ENCODE measurements at places on chromosomes 12 and 14.

DNA sequence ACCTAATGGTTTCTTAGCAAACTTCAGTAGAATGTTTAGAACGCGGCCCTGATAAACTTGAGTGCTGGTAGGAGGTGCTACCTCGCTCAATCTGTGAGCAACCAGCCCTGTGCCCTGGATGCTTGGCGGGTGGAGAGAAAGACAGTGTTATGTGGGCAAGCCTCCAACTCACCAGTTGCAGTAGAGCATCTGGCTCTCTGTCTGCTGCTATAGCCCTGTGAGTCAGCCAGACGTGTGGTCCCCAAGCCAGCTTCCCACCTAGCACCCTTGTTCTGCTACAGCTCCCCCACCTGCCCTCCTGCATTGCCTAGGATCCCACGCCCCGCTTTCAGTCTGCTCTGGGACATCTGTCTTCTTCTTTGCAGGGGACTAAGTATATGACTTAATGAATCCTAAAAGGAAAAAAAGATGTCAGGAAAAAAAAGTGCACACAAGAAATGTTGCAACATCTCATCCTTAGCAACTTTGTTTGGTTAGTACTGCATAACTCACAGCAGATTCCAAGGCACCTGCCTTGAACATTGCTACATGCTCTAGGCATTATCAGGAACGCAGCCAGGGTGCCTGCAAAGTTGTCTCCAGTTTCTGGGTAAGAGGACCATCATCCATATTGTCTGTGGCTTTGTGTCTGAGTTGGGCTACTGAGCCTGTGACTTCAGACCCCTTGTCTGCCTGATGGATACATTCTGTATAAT lies 13.6 kb downstream of the SNRNP35 start:
- no peak for DNase-seq

GRCh38 chr14:104898870-104899510 lies 25.7 kb upstream of the PLD4 start:
- no peak for DNase-seq

- DNase-seq = no peak
Observed at GRCh38 chr12:2482938-2483660, 311.7 kb upstream of the FKBP4 start.

GRCh38 chr14:78653173-78653572 lies 483.0 kb downstream of the NRXN3 start:
- DNase-seq = no peak

GRCh38 chr12:30696103-30696408 lies 387 bp upstream of the IPO8 start:
- no peak for DNase-seq

- no peak for DNase-seq
Observed at GRCh38 chr12:58795825-58796224, 124.5 kb downstream of the LRIG3 start.

- no peak for DNase-seq
Observed at GRCh38 chr12:65287426-65287825, 8.9 kb downstream of the MSRB3 start.

DNA sequence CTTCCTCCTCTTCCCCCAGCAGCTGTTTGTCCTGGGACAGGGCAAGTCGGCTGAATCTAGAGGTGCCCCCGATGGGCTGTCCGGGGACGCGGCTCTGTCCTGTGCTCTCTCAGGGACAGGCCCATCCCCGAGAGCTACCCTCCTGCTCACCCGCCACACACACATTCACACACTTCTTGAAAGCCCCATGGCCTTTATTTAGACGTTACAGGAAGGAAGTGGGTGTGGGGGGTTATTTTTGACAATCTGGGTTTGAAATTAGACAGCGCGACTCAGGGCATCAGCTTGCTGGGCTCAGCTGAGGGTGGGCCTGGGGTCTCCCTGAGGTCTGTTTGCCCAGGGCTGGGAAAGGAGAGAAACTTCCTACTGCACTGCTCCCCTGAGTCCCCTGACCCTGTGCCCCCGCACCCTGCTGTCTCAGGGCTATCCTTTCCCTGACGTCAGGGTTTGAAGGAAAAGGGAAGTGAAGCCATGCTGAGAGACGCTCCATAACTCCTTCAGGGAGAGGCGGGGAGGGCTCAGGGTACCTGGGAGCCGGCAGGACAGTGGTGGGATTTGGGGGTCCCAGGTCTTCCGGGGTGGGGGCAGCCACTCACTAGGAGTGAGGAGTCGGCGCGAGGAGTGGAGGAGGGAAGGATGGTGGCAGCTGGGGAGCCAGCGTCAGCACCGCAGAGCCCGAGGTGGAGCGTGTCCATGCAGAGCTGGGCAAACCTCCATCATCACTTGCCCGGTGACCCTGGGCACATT lies 8.1 kb downstream of the PTPN6 start:
- peak; percentile 65 for DNase-seq

DNA sequence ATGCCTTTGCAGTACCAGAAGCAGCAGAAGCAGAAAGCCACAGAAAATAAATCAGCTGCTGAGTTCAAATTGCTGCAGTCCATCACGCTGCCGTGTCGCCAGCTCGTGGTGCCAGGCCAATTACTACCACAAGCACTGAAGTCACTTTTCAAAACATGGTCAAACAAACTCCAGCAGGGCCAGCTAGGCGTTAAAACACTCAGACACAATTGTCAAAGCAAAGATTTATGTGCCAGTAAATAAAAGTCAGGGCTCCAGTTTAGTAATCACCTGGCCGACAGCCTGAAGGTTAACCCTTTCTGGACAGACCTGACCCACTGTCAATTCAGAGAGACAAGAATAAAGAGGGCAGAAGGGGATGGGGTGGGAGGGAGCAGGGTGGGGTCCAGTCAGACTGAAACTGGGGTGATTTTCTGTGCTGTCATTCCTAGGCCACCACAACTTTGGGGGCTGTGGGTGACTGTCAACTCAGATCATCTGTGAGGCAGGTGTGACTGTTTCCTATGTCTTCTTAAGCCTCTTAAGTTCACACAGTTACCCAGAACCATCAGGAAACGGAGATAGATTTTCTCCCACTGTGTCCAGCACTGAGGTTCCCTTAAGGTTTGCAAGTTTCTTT lies 109.8 kb upstream of the FUT8 start:
- no peak for DNase-seq

- no peak for DNase-seq
Observed at GRCh38 chr12:7583471-7583870, 79.9 kb upstream of the CD163 start.

DNA sequence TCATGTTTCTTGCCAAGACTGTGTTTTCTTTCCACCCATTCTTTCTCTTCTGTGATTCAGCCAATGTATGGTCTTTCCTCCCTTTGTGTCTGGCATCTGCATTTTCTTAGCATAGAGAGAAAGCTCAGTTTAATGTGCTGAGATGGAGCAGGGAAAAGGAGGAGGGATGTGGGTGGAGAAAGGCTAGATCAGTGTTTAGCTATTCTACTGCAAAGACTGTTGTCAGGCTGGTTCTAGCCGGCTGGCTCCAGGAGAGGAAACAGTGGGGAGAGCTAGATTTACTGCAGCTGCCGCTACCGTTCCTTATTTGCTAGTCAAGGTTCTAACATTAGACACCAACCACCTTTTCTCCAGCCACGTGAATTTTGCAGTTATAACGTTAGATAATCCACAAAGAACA lies 5.2 kb upstream of the RIMKLB start:
- no peak for DNase-seq

DNA sequence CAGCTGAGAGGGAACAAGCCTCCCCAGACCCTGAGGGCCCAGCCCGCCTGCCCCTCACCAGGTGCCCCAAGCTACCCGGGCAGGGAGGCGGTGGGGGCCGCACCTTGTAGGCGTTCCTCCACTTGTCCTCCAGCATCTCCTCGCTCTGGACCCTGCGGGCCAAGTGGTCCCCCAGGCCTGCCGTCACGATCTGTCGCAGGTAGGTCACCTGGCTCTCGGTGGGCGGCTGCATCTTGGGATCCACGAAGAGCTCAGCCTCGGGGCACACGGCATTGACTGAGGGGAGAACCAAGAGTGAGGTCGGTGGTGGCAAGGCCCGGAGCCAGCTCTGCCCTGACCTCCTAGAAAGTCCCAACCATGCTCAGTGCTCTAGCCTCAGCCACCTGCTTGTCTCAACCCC lies 36.6 kb downstream of the DHX37 start:
- DNase-seq = no peak

DNA sequence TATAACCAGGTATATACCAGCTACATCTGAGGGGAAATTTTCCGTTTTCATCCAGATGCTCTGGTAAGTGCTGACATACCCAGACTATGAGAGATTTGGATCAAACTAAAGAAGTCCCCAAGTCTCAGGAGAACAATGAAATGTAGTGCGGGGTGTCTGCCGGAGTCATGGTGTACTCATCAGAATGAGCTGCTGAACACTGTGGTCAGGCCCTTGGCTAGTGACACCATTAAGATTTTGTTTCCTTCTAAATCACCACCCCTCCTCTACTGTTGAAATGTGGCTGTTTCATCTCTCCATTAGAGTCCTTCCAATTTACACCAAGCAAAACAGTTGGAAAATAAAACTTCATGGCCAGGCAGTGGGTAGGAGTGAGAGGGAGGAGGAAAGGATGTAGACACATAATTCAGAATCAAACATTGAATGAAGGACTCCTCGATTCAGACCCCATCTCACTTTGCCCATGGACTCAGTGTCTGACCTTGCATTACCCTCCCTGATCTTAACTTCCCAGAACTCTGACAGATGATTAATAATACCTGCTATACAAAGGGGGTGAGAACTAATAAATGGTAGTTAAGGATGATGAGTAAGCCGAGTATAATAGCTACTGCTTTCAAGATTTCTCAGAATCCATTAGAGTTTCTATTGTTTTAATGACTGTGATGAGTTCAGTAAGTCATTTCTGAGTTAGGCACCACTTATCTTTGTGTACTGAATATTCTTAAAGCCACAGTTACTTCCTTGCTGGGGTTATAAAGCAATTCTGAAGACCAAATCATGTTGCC lies 127.4 kb downstream of the CRADD start:
- DNase-seq = no peak

DNA sequence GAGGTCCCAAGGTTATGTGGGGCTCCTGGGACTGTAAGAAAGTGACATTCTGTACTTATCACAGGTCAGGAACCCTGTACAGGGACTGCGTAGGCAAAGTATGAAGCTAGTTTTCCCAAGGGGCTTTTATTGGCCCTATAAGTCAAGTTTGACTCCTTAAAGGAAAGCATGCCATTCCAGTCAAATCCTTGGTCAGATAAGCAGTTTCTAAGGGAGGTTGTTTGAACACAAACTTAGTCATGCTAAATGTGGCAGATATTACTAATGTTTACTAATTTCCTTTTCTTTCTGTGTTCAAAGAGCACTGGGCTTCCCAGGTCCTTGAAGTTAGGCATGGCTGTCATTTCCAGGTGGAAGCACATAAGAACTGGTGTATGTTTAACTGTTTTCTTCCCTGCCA lies 472.4 kb downstream of the ATP23 start:
- no peak for DNase-seq

DNA sequence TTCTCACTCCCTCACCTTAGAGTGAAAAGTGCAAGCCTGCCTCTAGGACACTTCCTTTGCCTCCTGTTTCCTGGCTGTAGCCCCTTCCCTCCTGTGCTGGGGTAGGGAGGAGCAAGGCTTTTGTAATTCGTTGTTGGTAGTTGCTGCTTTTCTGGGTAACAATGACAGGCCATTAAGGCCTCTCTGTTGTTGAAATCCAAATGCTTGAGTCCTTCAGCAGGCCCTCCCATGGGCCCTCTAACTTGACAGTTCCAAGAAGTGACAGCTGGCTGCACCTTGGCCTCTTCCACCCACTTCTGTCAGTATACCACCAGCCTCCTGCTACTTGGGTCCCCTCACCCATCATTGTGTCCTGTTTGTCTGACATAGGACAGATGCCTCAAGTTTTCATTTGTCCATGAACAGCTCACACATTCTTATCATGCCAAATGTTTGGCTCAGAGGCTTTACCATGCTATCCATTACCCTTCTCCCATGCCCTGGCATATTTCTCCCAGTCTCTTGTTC lies 103.7 kb upstream of the PDE3A start:
- no peak for DNase-seq

GRCh38 chr12:108597559-108598471 lies at the start of gene TMEM119:
Gene TMEM119, minus strand, starts transcription at chr12:108598084. Its CDS starts 5,701 bp downstream, at chr12:108592383.
- no peak for DNase-seq

DNA sequence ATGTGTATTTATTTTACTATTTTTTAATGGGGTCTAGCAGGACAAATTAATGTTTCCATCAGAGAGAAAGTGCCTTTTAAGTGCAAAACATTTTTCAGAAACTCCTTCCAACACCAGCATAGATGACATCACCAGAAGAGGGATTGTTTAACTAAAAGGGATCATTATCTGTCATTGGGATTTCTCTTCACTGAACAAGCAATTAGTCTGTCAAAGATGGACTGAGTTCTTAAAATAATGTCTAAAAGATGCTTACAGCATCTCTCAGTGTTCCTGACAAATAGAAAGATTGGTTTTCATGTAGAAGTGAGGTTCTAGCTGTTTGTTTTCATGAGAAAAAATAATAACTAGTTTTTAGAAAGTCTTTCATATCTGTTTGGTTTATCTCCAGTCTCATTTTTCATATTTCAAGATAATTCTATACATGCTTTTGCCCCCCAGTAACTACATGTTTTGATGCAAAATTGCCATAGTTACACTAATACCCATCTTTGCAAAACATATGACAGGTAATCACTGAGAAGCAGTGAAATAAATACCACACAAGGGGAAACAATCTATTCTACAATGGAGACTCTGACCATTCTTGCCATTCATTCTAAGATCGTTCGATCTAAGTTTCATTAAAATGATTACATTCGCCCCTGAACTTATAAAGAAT lies 850.3 kb downstream of the GALC start:
- no peak for DNase-seq

DNA sequence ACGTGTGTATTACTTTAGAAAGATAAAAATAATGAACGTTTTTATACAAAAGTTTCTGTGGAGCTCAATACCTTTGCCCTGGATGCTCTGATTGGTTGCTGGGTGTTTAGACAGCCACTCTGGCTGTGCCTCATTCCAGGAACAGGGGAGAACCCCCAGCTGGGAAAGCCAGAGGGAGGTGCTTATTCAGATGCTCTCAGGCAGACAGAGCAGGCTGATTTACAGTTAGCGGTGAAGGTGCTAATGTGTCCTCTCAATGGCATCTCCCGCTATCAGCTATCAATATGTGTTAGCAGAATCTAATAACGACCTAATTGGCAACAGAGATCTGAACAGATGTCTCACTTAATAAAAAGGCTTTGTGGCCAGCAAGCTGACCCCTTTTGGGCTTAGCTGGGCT lies 402.3 kb downstream of the NUAK1 start:
- DNase-seq = no peak

DNA sequence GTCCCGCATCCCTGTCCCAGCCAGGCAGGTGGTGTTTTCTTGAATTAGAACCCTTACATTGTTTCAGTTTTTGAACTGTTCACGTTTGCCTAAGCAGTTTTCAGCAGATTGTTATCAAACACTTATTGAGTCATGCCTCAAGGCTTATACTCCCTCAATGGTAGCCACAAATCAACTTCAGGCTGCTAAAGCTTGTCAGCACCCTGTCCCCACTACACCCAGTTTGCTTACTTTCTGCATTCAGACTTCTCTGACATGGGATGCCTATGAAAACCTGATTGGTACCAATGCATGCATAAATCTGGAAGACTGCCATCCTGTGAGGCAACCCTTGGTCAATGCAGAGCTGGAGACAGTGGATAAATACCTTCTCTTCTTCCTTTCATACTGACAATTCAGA lies 225.4 kb downstream of the BTG1 start:
- no peak for DNase-seq

Data from activated CD4-positive, CD25-positive, alpha-beta regulatory T cell treated with anti-CD3 and anti-CD28 coated beads, Interleukin-2, amount 50 U/mL, for 72 hours (primary cell).